ENCODE measurements at places on chromosomes 2 and 18. TPM values are rescaled to one million over a fixed set of nuclear protein-coding genes. Genes with fewer than 3 reads are reported as not detected.

Gene UGT1A10
- not detected for total RNA-seq

Gene DHRS9
- total RNA-seq = 0.11 TPM

Gene RRM2
- total RNA-seq = 209 TPM

Gene AQP12B
- total RNA-seq = not detected

Gene GFPT1
- 37.0 TPM for total RNA-seq

Gene AOX1
- total RNA-seq = 19.5 TPM

Gene MEIS1
- 4.2 TPM for total RNA-seq

Gene NTSR2
- total RNA-seq = not detected

Gene FZD7
- total RNA-seq = 90.7 TPM

Gene TMEFF2
- 0.25 TPM for total RNA-seq

Gene CRYGD
- not detected for total RNA-seq
